ENCODE measurements at places on chromosomes 6 and 20.

DNA sequence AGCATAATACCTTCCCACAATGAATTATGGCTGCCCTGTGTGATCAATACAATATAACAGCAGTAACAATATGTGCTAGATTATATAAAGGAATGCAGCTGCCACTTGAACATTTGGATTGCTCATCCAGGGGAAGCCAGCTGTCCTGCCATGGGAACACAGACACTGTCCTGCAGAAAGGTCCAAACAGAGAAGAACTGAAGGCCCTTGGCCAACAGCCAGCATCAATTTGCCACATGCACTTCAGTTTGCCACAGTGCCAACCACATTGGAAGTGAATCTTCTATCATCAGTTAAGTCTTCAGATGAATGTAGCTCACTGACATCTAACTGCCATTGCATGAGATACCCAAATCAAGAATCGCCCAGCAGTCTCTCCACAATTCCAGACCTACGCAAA is 332.4 kb downstream of the PRKN start:
- DNase-seq: no peak

DNA sequence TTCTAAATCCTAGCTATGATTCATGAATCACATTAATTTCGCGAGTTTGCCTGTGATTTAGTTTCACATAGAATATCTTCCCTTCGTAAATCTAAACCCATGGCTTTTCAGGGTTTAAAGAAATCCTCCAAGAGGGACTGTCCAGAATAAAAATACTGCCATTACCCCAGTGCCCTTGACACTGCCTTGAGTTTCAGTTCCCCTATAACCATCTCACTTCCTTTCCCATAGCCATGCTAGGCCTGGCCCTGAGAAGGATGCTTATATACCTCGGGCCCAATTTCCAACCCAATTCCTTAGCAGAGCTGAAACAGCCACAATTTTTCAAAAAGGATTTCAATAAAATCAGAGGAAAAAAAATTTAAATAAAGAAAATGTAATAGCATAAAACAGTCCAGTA is 697.3 kb downstream of the FRK start:
- no peak for DNase-seq

GRCh38 chr6:142409794-142410193 is 108.0 kb downstream of the ADGRG6 start:
- no peak for DNase-seq

DNA sequence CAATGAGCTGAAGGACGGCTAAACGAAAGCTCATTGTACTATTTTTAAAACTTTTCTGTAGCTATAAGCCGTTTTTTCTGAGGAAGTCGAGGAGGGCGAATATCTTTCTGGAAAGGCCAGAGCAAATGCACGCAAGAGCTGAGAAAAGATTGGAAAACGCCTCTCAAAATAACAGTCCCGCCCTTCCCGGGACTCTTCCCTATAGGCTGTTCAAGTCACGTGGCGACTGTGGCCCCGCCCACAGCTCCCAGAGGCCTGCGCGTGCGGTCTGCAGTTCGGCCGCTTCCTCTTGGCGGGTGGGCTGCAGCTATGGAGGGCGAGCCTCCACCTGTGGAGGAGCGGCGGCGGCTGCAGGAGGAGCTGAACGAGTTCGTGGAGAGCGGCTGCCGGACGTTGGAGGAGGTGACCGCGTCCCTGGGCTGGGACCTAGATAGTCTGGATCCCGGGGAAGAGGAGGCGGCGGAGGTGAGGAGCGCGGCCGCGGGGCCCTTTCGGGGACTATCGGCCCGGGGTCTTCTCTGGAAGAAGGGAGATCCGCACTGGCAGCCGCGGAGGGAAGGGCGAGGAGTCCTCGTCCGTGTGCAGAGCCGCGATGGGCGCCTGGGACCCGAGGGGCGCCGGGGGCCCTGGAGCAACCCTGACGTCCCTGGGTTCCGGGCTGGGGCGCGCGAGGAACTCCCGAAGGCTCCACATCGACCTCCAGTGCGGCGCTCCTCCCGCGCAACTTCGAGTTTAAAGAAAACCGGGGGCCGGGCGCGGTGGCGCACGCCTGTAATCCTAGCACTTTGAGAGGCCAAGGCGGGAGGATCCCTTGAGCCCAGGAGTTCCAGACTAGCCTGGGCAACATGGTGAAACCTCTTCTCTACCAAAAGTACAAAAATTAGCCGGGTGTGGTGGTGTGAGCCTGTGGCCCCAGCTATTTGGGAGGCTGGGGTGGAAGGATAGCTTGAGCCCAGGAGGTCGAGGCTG is at the start of gene SNRNP48:
SNRNP48 (plus strand) TSS at position 250 of the 969 bp plus-strand sequence; CDS start at position 310, 60 bp downstream.
- peak; percentile 85 for DNase-seq

DNA sequence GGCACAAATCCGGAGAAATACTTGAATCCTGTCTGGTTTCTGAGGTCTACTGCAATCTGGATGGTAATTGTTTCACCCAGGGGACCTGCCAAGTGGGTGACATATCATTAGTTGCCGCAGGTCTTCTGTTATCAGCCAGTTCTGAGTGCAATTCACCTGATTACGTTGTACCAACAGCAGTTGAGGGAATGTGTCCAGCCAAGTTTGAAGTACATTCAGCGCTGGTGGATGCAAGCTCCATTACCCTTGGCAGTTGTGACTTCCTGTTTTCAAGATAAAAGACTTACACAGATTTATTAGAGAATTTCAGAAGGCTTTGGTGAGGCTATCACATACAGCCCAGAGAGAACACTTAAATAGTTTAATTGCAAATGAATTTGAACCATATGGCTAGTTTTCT is 42.8 kb downstream of the FNDC1 start:
- DNase-seq: no peak

DNA sequence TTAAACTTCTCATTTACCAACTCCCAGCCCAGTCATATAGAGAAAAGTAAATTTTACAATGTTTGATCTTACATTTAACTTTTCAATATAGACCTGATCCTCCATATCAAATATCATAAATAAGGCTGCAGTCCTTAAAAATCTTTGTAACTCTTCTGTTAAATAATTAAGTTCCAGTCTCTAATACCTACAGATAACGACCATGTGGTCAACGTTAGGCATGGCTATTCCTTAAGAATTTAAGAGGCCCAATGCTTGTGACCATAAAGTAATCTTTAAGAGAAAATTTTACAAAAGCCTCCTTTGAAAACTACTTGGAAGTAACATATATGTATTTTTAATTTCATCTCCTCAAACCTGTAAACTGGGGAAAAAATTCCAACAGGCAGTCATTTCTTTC is 1.6 kb downstream of the FBXO5 start:
- DNase-seq: no peak

GRCh38 chr6:35470663-35471120 is 2.5 kb downstream of the RPL10A start:
- no peak for DNase-seq

DNA sequence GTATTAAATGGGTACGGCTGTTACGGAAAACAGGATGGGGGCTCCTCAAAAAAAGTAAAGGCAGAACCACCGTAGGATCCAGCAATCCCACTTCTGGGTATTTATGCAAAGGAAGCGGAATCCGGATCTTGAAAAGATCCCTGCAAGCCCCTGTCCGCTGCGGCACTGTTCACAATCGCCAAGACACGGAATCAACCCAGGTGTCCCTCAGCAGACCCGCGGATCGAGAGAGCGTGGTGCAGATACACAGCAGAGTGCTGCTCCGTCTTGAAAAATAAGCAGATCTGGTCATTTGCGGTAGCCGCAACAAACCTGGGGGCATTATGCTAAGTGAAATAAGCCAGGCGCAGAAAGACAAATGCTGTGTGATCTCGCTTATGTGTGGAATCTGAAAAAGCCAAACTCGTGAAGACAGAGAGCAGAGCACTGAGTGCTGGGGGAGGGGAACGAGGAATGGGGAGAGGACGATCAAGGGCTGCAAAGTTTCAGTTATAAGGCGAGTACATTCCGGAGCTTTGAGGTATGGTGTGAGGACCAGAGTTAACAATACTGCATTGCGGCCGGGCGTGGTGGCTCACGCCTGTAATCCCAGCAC is 41.3 kb downstream of the NTSR1 start:
- no peak for DNase-seq

GRCh38 chr20:50575865-50576720 is 65.9 kb downstream of the PTPN1 start:
- peak; percentile 73 for DNase-seq

GRCh38 chr20:58485393-58485792 is 29.8 kb downstream of the APCDD1L start:
- DNase-seq: no peak

GRCh38 chr20:14879020-14879697 is 541.7 kb upstream of the FLRT3 start:
- DNase-seq: peak; percentile 95

All from RWPE1 (cell line).